ENCODE measurements at places on chromosomes 6 and 20.

DNA sequence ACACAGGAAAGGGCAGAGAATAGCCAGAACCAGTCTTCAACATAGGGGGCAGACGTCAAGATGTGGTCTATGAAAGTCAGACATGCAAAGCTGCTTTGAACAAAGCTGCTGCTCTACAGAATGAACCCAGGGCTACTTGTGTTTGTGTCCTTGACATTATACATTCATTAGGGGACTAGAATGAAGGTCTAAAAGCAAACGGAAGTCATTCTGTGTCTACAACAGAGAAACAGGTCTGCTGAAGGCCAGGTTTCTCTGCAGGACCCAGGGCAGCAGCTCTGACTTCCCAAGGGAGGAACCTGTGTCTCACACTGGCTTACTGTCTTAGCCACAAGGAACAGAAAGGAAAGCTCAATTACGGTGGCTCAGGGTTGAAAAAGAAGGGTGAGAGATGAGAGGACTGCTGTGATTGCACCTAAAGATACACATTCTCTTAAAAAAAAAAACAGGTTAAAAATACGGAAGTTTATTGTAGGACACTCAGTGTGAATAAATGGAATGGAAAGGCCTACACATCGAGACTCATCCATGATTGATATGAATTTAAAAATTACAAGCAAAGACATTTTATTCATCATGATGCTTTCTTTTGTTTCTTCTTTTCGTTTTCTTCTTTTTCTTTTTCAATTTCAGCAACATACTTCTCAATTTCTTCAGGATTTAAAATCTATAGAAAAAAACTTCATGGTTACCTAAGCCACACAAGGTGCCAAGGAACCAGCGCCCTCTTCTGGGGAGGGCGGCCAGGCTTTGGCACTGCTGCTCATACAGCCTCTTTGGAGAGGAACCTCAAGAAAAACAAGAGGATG, 6.7 kb downstream of the PSMA7 start:
- DNase-seq: peak; percentile 33

DNA sequence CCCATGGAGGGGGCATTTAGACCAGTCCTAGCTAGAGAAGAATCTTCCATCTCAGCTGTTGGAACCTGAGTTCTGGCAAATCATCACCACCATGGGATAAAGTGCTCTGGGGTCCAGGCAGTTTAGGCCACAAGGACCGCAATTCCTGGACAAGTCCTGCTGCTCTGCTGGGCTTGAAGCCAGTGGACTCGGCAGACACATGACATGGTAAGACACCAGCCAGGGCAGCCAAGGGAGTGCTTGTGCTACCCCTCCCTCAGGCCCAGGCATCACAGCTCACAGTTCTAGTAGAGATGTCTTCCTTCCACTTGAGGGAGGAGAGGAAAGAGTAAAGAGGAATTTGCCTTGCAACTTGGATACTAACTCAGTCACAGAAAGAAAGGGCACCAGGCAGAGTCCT, 246.0 kb downstream of the EYA4 start:
- no peak for DNase-seq

- DNase-seq: no peak
These were observed 60.2 kb downstream of the MAFB start for GRCh38 chr20:40628877-40629276.

GRCh38 chr6:70413992-70414494, 735 bp downstream of the FAM135A start:
- no peak for DNase-seq
